ENCODE measurements at places on chromosomes 3 and 15. TPM values are rescaled to one million over a fixed set of nuclear protein-coding genes. Genes with fewer than 3 reads are reported as not detected.

GRCh38 chr3:37435572-37435971 is 261.2 kb upstream of the LRRFIP2 start:
- H3K4me1 ChIP-seq = peaks cover 8% of the 10 kb centered on the region
- H3K4me3 ChIP-seq = no peak overlapping the region
- peaks cover 7% of the 10 kb centered on the region for H3K36me3 ChIP-seq
- no peak overlapping the region for H3K27ac ChIP-seq

DNA sequence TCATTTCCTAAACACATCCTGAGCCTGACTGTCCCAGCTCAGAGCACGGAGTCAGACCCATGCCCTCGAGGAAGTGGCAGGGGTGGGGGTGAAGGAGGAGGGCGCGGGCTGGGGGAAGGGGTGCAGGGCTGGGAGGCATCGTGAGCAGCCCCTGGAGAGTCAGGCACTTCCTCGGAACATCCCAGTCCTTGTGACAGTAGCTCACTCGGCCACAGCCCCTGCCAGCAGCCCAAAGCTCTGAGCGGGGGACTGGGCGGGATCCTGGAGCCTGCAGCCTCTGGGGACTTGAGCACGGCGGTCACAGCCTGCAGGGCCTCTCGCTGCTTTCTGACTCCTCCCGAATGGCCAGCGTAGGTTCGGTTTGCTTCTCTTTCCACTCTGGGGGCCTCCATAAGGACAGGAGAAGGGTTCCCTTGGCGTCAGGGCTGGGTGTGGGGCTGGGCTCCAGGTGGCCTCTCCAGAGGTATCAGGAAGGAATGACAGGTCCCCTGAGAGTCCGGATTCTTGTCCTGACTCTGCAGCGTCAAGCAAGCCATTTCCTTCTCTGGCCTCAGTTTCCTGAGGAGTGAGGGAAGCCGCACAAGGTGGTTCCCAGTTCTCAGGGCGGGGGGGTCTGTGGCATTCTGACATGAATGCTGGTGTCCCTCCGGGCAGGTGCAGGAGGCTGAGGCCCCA is 20.9 kb downstream of the PSTPIP1 start:
- peak overlapping the region; percentile 55 for H3K4me3 ChIP-seq
- peaks cover 99% of the 10 kb centered on the region for H3K4me1 ChIP-seq
- H3K27me3 ChIP-seq = no peaks in the 10 kb centered on the region
- H3K36me3 ChIP-seq = peaks cover 46% of the 10 kb centered on the region
- H3K27ac ChIP-seq = peak overlapping the region; percentile 99
- no peak for DNase-seq

The PLA2G4E gene
- total RNA-seq = not detected

The ZPLD1 gene
- not detected for total RNA-seq

The KCNAB1 gene
- 0.19 TPM for total RNA-seq

DNA sequence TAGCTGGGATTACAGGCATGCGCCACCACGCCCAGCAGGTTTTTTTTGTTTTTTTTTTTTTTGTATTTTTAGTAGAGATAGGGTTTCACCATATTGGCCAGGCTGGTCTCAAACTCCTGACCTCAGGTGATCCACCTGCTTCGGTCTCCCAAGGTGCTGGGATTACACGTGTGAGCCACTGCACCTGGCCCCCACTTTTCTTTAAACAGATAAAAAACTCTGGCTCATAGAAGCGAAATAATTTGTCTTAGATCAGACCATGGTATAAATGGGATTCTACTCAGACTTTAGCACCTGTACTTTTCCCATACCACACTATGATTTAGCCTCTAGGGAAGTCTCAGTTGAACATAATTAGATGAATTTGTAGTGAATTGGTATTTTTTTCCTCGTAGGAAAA is 182.4 kb downstream of the AKAP13 start:
- H3K36me3 ChIP-seq = peaks cover 13% of the 10 kb centered on the region
- H3K27me3 ChIP-seq = no peaks in the 10 kb centered on the region
- H3K4me1 ChIP-seq = peaks cover 21% of the 10 kb centered on the region
- DNase-seq = no peak
- no peak overlapping the region for H3K27ac ChIP-seq

The TGM5 gene
- 0.91 TPM for total RNA-seq

DNA sequence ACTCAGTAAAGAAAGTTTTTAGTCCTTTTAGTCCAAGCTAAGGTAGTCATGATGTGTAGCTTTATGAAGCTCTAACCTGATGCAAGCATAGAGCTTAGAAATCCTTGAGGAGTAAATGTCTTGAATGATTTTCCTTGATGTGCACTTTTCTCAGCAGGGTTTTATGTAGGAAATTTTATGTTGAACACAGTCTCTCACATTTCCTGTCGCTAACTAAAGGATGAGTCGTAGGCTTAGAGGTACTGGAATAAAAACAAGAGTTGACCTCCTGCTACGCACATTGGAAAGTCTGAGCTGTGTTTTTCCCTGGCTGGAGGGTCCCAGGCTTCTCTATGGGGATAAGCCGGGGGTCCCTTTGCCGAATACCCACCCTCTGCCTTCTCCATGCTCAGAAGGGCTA is 34.7 kb upstream of the ZPLD1 start:
- DNase-seq = no peak
- peaks cover 12% of the 10 kb centered on the region for H3K27me3 ChIP-seq
- H3K4me3 ChIP-seq = no peak overlapping the region
- no peaks in the 10 kb centered on the region for H3K4me1 ChIP-seq
- H3K27ac ChIP-seq = no peak overlapping the region

DNA sequence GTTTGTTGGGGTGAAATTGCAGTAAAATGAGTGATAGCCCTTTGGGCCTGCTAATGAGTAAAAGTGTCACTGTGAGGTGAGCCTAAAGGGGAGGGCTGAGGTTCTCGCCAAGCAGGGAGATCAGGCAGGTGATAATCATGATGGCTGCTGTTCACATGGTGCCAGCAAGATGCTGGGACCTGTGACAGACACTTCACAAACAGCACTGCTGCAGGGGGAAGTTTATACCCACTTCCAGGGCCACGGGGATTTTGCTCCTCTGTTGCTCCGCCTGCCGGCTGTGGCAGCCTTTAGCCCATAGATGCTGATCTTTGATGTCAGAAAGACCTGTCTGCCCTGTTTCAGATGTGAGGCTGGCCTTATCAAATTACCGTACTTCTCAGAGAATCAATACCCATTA is 96.7 kb downstream of the SV2B start:
- H3K27me3 ChIP-seq = peaks cover 18% of the 10 kb centered on the region
- H3K4me3 ChIP-seq = no peak overlapping the region
- no peaks in the 10 kb centered on the region for H3K36me3 ChIP-seq
- H3K4me1 ChIP-seq = no peaks in the 10 kb centered on the region
- no peak for DNase-seq
- H3K27ac ChIP-seq = no peak overlapping the region

The FOXB1 gene
- 1.2 TPM for total RNA-seq

GRCh38 chr15:66661432-66662096 is 40.5 kb upstream of the SMAD6 start:
- H3K36me3 ChIP-seq = no peaks in the 10 kb centered on the region
- DNase-seq = no peak
- peaks cover 9% of the 10 kb centered on the region for H3K27me3 ChIP-seq
- no peaks in the 10 kb centered on the region for H3K4me1 ChIP-seq

The GANC gene
- total RNA-seq = 30.4 TPM

The GPR27 gene
- 5.3 TPM for total RNA-seq

The GOLGA8T gene
- 0.47 TPM for total RNA-seq

The CLEC3B gene
- total RNA-seq = not detected

DNA sequence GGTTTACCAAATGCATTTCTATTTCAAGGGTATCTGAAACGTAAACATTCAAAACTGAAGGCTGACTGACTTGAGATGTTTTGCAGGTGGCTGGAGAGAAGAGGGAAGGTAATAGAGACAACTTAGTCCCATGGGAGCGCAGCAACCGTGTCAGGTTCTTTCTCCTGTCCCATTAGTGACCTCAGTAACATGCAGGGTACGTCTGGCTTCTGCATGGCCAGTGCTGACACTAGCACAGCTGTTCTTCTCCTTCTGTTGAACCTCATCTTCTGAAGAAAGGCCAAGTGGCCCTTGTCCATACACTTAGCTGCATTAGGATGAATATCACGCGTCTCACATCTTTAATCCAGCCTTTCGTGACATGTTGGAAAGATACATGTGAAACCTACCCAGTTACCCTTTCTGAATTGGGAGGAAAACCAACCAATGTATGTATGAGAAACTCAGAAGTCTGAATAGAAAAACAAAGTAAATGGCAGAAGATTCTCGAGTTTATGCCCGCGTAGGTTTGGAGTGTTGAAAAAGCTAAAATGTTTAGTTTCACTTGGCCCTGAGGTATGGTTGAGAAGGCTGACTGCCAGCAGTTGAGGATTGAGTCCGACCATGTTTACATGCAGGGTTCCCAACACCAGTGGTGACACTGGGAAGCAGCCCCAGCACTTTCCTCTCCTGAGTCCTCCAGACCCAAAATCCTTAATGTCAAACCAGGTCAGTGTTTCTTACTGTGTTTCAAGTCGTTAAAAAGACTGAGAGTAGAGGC is 10.3 kb downstream of the NCBP2 start:
- no peak overlapping the region for H3K4me3 ChIP-seq
- DNase-seq = no peak
- no peaks in the 10 kb centered on the region for H3K4me1 ChIP-seq
- H3K36me3 ChIP-seq = peaks cover 47% of the 10 kb centered on the region

The OXTR gene
- total RNA-seq = 1.4 TPM

GRCh38 chr3:156351783-156352182 is 203.1 kb downstream of the SSR3 start:
- H3K36me3 ChIP-seq = no peaks in the 10 kb centered on the region
- peaks cover 8% of the 10 kb centered on the region for H3K27me3 ChIP-seq
- H3K27ac ChIP-seq = no peak overlapping the region
- H3K4me1 ChIP-seq = no peaks in the 10 kb centered on the region

The UCN2 gene
- not detected for total RNA-seq

DNA sequence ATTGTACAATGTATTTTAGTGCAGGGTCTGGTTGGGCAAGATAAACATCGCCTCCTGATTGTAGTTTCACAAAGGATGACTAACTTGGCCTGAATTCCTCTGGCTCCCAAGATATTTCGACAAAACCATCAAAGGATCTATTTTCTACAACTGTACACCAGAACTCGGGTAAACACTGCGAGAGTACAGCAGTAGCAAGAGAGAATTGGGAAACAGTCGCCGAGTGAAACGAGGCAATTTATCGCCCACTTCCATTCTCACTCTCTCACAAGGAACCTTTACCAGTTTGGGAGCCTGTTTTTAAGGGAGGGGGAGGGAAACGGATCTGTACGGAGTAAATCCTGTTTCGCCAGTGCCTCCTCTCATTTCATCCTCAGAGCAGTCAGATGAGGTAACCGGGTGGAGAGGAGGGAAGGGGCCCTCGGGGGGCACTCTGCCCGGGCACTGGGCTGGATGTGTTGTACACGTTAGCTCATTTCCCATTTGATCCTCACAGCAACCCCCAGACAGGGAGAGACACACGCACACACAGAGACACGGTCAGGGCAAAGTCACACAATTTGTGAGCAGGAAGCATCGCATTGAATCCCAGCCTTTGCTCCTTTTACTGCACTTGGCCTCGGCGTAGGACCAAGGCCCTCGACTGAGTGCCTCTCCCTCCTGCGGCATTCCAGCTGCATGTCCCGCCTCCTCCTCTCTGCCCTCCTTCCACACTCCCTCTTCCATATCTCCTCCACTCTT is 120.1 kb downstream of the LIPC start:
- H3K27ac ChIP-seq = peak overlapping the region; percentile 42
- no peak for DNase-seq
- peaks cover 24% of the 10 kb centered on the region for H3K4me1 ChIP-seq
- peaks cover 16% of the 10 kb centered on the region for H3K27me3 ChIP-seq
- no peak overlapping the region for H3K4me3 ChIP-seq

- H3K36me3 ChIP-seq = peaks cover 29% of the 10 kb centered on the region
- DNase-seq = no peak
- peaks cover 3% of the 10 kb centered on the region for H3K27me3 ChIP-seq
- no peak overlapping the region for H3K27ac ChIP-seq
- peaks cover 38% of the 10 kb centered on the region for H3K4me1 ChIP-seq
- H3K4me3 ChIP-seq = no peak overlapping the region
These were observed 18.6 kb downstream of the CCR9 start for GRCh38 chr3:45904931-45905330.

GRCh38 chr15:101201411-101202174 is 50.3 kb downstream of the CHSY1 start:
- H3K36me3 ChIP-seq = peaks cover 40% of the 10 kb centered on the region
- H3K4me3 ChIP-seq = no peak overlapping the region
- H3K27ac ChIP-seq = peak overlapping the region; percentile 77
- peaks cover 89% of the 10 kb centered on the region for H3K4me1 ChIP-seq
- DNase-seq = peak; percentile 50

Measured in activated CD8-positive, alpha-beta memory T cell treated with anti-CD3 and anti-CD28 coated beads, Interleukin-2, amount 10 ng/mL, durations not matched to agents 7 days and 5 days (primary cell).